Epithelial cell of alveolus of lung (primary cell): ENCODE measurements at places on chromosomes 5 and 9. TPM values are rescaled to one million over a fixed set of nuclear protein-coding genes. Genes with fewer than 3 reads are reported as not detected.

The GABRB2 gene
- total RNA-seq: 0.65 TPM in 1 of 2 replicates, not detected in the other

The CCNJL gene
- 3.9 and 4.4 TPM in 2 replicates for total RNA-seq

The WHRN gene
- 0.78 and 2.2 TPM in 2 replicates for total RNA-seq

The TBC1D2 gene
- 5.3 and 9.1 TPM in 2 replicates for total RNA-seq

The GABRP gene
- total RNA-seq: not detected in 2 replicates

The ANKRD34B gene
- total RNA-seq: 0.13 TPM in 1 of 2 replicates, not detected in the other

The C5orf58 gene
- 1.4 TPM in 1 of 2 replicates, not detected in the other for total RNA-seq

The MARCOL gene
- not detected in 2 replicates for total RNA-seq

The PCDHGA10 gene
- total RNA-seq: 3.4 and 11.8 TPM in 2 replicates

The DMRTA1 gene
- 0.26 TPM in 1 of 2 replicates, not detected in the other for total RNA-seq

The WDR38 gene
- total RNA-seq: not detected in 2 replicates

The TTC16 gene
- total RNA-seq: not detected in 2 replicates

The GZMA gene
- total RNA-seq: not detected in 2 replicates

The PCDHA5 gene
- total RNA-seq: not detected in 2 replicates

The EXOC3 gene
- total RNA-seq: 24.7 and 28.3 TPM in 2 replicates

The NIPAL4 gene
- 0.13 TPM in 1 of 2 replicates, not detected in the other for total RNA-seq

The ARL14EPL gene
- 0.24 TPM in 1 of 2 replicates, not detected in the other for total RNA-seq

The PCDHB2 gene
- total RNA-seq: under 0.01 and 1.2 TPM in 2 replicates

The GMCL2 gene
- total RNA-seq: not detected in 2 replicates

The SPINK4 gene
- total RNA-seq: not detected in 2 replicates

The SELENOP gene
- total RNA-seq: 11.5 and 335 TPM in 2 replicates
